ENCODE measurements at places on chromosomes 3 and 15. TPM values are rescaled to one million over a fixed set of nuclear protein-coding genes. Genes with fewer than 3 reads are reported as not detected.

Gene GTF2A2
- 85.8 TPM for total RNA-seq

Gene ADPRH
- 3.2 TPM for total RNA-seq

Gene LRRC34
- total RNA-seq: 13.1 TPM

Gene CXCR6
- total RNA-seq: not detected

Gene LINS1
- total RNA-seq: 34.0 TPM

Gene AADACL2
- not detected for total RNA-seq

Gene LRRFIP2
- 45.7 TPM for total RNA-seq

Gene GOLGA8M
- 0.99 TPM for total RNA-seq

Gene NLGN1
- total RNA-seq: 46.3 TPM

Gene ZNF621
- 16.2 TPM for total RNA-seq

Gene ACP3
- 1.3 TPM for total RNA-seq

Gene BOC
- 57.0 TPM for total RNA-seq

Gene CAPN3
- total RNA-seq: 34.6 TPM

Gene CCR3
- 0.20 TPM for total RNA-seq

Gene B3GALNT1
- 101 TPM for total RNA-seq

Gene TRAIP
- total RNA-seq: 5.9 TPM

Gene KPNA1
- total RNA-seq: 46.9 TPM

Gene SPINT1
- total RNA-seq: 2.9 TPM

Gene ITGA11
- total RNA-seq: 18.7 TPM

Gene ALPK3
- 6.2 TPM for total RNA-seq
